ENCODE measurements at places on chromosomes 1 and 21.

- DNase-seq = no peak
Observed at GRCh38 chr1:203272633-203273205, 32.6 kb upstream of the BTG2 start.

GRCh38 chr1:117565076-117565556 lies 40.7 kb upstream of the TENT5C start:
- DNase-seq = no peak

- no peak for DNase-seq
Observed at GRCh38 chr1:171279678-171280077, 31.4 kb downstream of the FMO1 start.

- no peak for DNase-seq
Observed at GRCh38 chr1:244111027-244111426, 59.9 kb downstream of the ZBTB18 start.

DNA sequence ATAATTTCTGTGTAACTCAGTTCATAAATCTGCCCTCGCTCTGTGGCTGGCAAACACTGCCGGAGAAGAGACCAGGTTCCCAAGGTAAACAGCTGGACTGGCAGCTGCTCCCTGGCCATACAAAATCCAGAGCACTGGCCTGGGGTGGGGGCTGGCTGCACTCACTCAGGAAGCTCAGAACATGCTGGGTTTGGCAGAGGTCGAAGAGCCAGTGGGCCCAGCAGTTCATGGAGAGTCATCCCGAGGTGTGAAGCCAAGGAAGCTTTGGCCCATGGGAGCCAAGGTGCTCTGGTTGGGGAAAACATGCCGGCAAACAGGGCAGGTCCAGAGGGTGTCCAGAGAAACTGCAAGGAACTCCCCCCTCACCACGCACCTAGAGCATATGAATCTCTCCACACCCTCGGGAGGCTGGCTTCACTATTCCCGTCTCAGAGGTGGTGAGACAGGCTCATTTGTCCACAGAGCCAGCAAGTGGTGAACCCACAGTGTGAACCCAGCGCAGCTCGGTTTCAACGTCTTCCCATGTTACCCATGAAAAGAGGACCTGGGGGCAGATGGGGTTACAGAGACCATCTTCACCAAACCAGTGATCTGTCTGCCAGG lies 102.4 kb downstream of the DMRTB1 start:
- DNase-seq = no peak

DNA sequence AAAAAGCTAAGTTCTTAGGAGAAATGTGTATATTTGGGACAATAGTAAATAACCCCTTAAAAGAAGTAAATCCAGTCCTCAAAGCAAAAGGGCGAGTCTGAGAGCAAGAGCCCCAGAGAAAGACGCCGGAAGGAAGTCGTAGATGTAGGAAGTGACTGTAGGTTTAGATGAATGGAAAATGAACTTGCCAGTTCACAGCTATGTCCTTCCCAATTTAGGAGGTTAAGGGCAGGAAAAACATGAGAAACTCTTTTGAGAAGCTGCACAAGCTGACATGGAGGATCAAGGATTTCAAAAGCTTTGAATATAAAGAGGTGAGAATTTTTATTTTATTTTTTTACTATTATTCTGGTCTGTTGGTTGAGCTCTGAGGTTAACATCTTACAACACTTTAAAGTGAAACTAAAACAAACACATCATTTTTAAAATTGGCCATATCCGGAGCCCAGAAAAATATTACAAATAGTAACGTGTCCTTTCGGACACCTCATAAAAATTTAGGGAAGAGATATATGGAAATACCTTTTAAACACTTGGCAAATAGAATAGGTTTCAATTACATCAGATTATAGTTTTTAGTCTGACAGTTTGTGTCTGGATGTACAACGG lies 1178.6 kb downstream of the MRPL39 start:
- DNase-seq = no peak

DNA sequence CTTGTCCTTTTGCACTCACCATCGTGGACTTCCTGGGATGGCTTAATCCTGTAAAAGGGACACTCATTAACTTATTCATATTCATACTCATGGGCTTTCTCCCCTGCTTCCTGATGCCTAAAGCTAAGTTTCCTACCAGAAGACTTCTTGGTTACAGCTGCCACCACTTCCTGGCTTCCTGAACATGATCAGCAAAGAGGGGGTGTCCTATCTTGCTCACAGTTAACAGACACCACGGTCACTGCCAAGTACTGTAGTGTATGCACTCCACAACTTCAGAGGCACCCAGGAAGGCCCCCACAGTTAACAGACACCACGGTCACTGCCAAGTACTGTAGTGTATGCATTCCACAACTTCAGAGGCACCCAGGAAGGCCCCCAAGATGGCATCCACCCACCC lies 177.8 kb downstream of the SIPA1L2 start:
- DNase-seq = no peak

GRCh38 chr1:8598783-8599182 lies 218.7 kb downstream of the RERE start:
- no peak for DNase-seq

DNA sequence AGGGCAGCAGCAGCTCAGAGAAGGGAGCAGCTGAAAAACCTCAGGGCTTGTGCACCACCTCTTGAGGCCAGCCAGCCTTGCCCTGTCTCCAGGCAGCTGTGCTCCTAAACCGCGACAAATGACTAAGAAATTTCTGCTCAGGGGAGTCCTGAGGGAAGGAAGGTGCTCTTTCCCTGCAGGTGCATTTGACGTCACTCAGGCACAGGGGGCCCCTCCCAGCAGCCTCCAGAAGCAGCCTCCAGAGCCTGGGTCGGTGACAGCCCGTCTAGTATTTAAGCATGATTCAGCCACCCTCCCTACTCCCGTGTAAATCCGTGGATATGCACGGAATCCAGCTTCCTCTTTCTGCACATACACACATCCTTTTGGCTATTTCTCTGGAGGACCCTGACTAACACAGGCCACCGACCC lies 560.5 kb downstream of the KIF26B start:
- no peak for DNase-seq

DNA sequence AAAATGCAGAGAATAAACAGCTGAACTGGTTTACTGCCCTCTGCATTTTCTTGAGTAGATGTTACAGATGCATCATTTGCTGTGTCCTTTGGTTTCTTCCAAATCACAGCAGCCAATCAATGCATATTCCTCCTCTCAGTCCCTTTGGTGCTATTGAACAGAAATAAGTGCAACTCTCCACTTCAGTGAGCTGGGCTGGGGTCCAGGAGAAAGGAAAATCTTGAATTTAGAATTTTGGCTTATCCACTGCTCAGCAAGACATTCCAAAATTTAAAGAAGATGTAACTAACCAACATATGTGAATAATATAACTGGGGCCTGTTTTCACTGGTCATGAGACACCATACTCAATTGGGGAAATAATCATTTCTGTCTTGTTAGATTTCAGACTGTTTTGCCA lies 39.2 kb downstream of the PRMT6 start:
- DNase-seq = no peak

DNA sequence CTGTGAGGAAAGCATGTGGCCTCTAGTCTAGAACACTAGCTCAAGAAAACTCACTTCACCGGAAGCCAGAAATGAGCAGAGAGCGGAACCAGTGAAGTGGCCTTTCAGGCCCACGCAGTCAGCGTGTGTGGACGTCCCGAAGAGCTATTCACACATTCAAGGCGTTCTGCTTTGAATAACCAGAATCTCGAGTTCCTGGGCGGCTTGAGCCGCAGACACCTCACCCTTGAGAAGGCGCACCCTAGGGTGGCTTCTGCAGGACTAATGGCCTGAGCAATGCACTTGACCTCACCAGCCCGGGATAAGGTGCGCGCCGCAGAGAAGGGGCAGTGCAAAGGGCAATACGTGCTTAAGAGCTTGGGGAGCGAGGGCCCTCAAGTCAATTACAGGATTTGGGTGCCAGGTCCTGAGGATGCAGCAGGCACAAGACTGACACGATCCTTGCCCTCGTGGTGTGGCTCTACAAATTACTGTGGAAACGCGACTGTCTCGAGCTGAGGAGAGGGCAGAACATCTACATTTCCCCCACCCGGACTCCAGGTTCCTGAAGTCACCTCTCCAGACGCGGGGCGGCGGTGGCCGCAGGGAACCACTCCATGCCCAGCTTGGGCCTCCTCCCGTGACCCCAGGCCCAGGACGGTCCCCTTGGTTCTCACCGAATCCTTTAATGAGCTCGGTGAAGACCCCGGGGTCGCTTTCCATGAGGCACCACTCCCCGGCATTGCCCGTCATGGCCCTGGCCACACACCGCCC lies 455 bp downstream of the UCHL5 start:
- DNase-seq = peak; percentile 34

GRCh38 chr1:149927056-149927562 lies 494 bp downstream of the SF3B4 start:
- DNase-seq = no peak

DNA sequence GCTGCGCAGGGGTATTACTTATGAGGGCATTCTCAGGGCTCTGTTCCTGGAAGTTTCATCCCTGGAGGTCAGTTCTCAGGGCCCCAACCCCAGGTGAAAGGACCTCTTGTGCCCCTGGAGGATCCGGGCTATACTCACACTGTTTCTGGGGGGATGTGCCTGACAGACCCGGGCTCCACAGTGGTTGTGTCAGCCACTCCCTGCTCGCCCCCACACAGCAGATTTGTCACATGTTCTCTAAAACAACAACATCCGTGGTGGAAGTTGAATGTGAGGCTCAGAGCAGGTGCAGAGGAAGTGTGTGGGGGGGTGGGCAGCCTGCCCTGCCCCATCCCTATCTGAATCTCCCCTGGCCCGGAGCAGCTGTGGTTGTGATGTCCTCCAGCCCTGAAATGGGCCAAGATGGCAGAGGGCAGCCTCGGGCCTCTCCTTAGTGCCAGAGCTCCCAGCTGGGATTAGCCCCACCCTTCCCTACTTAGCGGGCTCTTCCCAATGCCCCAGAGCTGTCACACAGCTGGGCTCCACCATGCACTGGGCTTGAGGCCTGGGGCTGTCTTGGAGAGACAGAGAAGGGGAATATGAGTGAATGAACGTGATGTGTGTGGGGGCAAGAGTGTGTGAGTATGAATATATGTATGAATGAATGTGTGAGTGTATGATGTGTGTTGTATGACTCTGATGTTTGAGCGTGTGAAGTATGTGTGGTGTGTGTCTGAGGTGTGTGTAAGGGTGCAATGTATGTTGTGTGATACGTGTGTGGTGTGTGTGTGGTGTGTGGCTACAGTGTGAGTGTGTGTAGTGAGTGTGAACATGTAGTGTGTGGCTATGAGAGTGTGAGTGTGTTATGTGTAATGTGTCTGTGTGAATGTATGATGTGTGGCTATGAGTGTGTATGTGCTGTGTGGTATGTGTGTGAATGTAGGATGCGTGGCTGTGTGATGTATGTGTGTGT lies 1.5 kb upstream of the FCMR start:
- no peak for DNase-seq

- DNase-seq = no peak
Observed at GRCh38 chr1:179775009-179775408, 31.9 kb downstream of the FAM163A start.

GRCh38 chr1:24679725-24680124 lies 36.6 kb downstream of the SRRM1 start:
- no peak for DNase-seq

DNA sequence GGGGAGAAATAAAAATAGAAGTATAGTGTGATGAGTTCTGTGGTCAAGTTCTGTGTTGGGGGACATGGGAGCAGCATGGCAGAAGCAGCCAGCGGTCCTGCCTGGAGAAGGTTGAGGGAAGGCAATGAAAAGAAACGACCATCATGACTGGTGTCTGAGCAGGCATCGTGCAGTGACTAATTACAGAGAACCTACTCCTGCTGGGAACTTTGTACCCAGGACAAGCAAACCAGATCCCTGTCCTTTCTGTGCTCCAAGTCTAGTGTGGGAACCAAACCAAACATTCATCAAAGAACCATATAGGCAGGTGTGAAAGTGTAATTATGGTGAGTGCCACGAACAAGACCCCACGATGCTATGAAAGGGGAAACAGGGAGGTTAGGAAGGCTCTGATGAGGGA lies 25.8 kb downstream of the KIAA0040 start:
- DNase-seq = no peak
